Stimulated activated CD8-positive, alpha-beta memory T cell treated with anti-CD3 and anti-CD28 coated beads, Interleukin-7, amount 100 ng/mL, for 1 hour (primary cell): ENCODE measurements at places on chromosomes 3 and 15.

DNA sequence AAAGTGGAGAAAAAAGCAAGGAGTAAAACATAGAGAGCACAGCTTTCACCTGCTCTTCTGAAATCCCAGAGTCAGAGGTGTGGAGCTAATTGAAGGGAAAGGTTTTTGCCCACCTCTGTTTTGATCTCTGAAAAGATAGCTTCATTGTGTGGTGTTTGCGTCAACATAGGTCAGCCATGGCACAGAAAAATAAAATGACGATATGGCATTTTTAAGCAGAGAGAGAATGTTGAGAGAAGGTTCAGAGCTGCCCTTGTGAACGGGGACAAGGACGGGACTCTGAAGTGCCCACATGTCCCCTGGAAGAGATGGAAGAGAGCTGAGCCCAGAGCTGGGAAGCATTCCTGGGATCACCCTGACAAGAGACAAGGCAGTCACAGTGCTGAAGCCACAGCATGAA, 249.4 kb upstream of the PLSCR5 start:
- no peak for DNase-seq

DNA sequence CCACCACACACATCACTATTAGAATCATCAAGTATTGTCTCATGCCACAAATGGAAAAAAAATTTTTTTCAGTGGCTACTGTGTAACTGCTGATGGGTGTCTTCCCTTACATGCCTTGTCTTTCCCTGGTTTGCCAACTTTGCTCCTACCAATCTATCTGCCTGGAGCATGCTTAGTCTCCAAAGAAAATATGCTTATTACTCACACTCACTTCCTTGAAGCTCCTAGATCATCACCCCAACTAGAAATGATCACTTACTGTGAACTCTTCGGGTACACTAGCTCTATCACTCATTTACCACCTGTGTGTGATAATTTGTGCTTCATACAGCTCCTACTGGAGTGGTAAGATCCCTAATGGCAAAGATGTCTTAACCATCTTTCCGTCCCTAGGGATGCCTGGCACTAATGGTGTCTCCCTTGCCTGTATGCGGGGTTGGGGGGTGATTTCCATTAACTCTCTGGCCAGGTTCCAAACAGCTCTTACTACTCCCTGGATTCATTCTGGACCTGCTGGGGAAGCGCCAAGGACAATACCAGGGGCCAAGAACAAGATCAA, 799 bp downstream of the VPS33B start:
- no peak for DNase-seq

DNA sequence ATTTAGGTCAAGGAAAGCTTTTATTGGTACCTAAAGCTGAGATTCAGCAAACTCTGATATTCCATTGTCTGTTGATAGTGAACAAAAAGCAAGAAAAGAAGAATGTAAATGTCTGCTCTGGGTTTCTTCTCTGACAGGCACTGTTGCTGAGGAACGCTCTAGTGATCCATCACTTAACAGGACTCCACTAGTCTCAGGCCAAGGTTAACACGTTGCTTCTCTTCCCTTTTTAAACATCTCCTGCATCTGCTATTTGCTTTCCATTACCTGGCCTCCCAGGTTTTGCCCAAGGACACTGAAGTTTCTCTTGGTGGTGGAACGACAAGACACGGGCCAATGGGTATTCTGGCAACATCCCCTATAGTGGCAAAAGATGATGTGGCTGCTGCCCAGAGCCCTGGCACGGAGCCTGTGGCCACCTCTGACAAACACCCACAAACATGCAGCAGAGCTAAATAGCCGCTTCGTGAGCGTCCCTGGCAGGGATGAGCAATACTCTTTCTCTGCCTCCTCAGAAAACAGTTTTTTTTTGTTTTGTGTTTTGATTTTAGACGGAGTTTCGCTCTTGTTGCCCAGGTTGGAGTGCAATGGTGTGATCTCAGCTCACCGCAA, 97.8 kb upstream of the AKAP13 start:
- no peak for DNase-seq

GRCh38 chr3:152355744-152356665, 87.3 kb downstream of the MBNL1 start:
- DNase-seq, result no peak

GRCh38 chr15:27412415-27412814, 441.4 kb downstream of the GABRG3 start:
- no peak for DNase-seq

DNA sequence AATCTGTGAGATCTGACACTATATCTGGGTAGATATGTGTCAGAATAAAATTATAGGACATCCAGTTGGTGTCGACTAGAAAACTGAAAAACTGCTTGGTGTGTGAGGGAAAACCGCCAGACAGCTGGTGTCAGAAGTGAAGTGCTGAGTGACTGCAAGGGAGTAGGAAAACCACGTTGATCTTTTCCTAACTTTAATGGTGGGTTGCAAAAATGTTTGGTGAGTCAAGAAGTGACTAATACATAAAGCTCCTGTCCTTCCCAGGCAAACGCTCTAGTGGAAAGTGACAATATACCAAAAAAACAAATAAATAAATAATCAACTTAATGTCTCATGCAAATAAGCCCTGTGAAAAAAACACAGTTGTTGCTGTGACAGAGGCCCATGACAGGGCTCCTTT, 7.3 kb upstream of the CD96 start:
- DNase-seq, result no peak

GRCh38 chr3:119301662-119302061, 7.5 kb downstream of the ARHGAP31 start:
- DNase-seq, result no peak

DNA sequence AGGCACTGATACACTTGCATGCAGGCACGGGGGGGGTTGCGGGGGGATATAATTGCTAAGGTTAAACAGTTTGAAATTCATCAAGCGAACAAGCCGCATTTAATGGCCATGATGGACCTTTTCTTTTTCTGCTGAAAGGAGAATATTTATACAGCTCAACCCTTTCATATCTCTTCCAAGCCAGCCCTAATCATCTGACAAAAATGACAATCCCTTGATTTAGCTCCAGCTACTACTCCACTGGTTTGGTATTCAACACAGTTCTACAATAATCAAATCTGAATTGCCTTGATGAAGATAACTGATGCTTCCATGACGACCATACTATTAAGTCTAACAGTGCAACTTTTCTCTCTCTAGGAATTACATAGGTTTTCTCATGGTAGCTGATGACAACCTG, 374.9 kb downstream of the PLCL2 start:
- no peak for DNase-seq

DNA sequence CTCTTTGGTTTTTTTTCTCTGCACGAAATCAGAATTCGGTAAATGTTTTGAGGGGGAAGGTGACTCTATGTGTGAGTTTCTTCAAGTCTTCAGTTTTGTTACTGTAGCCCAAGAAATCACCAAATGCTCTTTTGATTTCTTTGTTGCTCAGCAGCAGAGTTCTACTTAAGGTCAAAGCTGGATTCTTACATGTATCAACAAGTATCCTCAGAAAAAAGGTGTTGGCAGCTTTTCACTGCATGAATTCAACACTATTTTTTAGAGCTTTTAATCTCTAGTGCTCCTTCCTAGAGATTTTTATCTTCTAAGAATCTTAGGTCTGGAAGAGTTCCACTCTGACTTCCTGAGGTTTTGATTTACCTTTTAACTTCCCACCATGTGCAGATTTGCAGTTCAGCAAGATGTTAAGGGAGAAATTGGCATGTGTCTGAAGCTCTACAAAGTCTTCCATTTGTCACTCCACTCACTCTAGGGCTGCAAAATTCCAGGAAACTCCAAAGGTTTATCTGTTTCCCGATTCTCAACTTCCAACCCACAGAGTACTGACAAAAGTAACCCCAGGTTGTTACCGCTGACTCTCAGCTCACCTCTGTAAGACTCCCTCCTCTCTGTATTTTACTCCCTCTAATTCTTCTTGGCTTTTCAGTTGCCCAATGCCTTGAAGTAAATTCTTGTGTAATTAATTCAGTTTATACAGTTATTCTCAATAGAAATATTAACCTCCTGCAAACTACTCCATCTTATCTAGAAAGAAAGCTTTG, 13.3 kb upstream of the CD200 start:
- no peak for DNase-seq

DNA sequence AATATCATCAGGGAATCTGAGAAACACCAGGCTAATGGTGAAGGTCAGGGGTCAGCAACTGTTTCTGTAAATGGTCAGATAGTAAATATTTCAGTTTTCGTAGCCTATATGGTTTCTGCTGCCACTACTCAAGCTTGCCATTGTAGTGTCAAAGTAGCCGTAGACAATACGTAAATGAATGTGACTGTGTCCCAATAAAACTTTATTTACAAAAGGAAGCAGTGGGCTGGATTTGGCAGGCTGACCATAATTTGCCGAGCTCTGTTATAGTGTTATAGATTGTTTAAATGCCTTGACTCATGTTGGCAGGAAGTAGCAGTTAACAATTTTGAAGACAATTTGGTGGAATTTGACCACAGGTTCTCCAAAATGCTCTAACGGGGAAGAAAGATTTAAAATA, 548.2 kb downstream of the FOXP1 start:
- no peak for DNase-seq

DNA sequence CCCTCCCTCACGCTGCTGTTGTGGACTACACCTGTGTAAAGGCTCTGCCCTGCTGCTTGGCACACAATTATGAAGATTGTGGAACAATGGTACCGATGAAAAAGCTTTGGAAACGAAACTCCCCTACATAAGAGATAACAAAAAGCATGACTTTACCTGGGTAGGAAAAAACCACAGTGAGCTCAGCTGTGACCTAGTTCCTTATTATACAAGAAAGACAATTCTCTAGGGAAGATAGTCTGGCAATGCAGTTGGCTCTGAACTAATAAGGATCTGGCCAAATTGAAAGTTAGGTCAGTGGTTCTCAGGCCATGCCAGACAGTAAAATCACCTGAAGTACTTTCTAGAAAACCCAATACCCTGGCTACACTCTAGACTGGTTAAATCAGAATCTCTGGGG, 16.1 kb downstream of the CLEC3B start:
- no peak for DNase-seq

GRCh38 chr3:120683671-120684301, 1.7 kb upstream of the HGD start:
- no peak for DNase-seq

GRCh38 chr3:147554332-147554731, 145.2 kb downstream of the ZIC1 start:
- no peak for DNase-seq

DNA sequence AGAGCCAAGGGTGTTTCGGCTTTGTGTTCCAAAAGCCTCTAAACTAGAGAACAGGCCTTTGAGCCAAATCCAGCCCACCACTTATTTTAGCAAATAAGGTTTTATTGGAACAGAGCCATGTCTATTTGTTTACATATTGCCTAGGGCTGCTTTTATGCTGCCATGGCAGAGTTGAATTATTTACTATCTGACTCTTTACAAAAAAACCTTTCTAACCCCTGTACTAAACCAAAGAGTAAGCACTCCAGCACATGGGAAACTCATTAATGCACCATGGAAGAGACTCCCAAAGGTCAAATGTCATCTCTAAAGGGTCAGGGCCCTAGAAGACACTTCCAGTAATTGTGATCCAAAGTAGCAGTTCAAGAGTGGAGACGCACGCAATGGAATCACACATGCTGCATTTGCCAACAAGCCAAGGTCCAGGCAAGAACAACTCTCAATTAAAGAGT, 22.3 kb downstream of the OSBPL10 start:
- DNase-seq, result no peak

- no peak for DNase-seq
These were observed 4.6 kb upstream of the CTSH start for GRCh38 chr15:78949461-78949860.

DNA sequence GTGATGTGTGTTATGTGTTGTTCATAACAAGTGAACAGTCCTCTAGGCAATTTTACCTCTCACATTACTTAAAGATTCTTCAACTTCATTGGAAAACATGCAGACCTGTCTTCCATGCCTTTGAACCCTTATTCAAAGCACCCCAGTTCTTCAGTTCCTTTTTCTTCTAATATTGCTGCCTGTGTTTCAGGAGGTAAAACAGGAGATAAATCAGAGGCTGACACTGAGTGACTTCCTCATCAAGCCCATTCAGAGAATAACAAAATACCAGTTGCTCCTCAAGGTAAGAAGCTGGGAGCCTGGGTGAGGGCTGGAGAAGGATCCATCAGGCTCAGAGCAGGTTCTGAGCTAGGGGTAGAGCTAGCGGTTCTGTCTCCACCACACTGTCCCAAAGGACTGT, 71.1 kb upstream of the UMPS start:
- DNase-seq, result no peak

DNA sequence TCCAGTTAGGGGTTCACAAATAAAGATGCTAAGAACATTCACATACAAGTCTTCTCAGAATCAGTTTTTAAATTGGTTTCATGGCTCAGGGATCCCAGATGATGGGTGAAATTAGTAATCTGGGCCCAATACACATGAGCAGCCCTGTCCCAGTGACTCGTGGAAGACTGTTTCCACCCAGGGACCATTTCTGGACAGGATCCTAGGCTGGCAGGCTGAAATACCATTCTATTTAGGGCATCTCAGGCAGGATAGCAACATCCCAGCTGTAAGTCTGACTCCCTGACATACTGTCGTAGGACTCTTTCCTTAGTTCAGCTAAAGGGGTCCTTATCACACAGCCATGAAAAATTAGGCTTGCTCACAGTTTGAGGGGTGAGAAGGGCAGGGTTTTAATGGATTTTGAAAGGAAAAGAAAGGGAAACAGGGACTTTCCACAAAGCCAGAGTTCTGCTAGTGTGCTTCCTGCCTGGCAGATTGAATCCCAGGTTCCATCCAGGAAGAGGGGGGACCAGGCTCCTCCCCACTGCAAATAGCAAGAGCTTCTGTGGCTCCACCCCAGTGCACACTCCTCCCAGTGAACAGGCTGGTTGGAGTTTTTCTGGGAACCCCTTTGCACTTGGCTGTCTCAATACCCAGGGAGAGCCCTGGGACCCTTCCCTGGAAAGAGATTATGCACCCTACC, 41.3 kb upstream of the LYZL4 start:
- no peak for DNase-seq

- no peak for DNase-seq
These were observed 266.9 kb upstream of the IGF1R start for GRCh38 chr15:98381446-98381845.

DNA sequence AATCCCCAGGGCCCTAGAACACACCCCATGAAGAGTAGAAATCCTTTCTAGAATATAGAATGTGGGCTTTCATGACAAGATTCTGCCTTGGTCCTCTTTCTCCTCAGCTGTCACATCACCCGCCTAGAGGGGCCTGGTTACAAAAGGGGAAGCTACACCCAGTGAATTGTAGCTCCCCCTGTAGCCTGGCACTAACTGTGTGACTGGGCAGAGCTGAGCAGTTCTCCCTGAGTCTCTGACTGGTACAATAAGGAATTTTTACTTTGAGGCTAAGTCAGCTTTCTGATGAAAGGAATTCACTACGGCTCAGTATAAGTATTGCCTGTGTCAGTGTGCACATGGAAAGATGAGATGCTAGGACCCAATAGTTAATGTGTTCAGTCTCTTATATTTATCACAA, 28.7 kb upstream of the ZNF148 start:
- DNase-seq, result no peak
